NCI-H187 treated with DMSO at 0.1 percent for 48 hours (cell line): ENCODE measurements at places on chromosomes 3 and 15.

- DNase-seq: no peak
These were observed 27.8 kb downstream of the YEATS2 start for GRCh38 chr3:183725387-183725786.

DNA sequence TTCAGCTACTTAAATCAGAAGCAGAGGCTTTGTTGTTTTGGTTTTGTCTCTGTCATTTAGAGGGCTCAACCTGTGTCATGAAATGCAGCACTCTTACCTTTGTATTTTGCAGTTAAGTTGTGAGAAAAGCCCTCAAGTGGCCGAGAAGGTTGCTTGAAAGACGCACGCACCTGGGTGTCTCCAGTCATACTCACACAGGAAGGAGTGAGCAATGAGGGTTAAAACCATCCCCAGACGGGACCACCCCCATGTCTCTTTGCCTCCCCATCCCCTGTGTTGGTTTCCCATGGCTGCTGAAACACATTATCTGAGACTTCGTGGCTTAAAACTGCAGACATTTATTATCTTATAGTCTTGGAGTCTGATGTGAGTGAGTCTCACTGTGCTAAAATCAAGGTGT, 376.1 kb upstream of the CFAP20DC start:
- no peak for DNase-seq

- DNase-seq: no peak
These were observed 4.8 kb downstream of the VWA5B2 start for GRCh38 chr3:184234224-184234623.

GRCh38 chr3:85037203-85037602, 78.4 kb downstream of the CADM2 start:
- no peak for DNase-seq

DNA sequence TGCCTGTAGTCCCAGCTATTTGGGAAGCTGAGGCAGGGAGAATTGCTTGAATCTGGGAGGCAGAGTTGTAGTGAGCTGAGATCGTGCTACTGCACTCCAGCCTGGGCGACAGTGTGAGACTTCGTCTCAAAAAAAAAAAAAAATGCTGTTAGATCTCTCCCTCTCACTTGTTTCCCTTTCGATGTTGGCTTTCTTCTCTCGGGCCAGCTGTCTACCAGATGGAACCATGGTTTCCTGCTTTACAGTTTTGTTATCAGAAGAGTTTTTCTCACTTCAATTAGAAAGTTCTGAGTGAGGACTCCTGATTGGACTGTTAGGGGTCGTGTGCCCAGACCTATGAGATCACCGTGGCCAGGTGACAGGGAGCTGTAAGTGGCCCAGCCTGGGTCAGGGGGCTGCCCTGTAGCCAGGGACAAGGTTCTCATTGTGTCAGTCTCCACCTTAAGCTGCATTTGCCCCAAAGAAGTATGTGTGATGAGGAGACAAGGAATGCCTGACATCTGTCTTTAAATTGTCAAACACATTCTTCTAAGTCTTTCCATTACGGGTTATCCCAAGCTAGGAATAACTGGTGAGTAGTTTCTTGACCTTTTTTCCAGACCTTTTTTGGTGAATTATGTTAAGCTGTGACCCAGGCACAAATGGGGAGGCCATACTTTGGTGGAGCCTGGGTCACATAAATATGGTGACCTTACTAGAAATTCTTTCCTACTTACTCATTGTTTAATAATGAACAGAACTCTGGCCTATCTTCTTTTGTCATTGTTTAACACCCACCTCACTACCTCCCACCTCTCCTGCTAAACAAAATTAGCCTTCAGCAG, 25.2 kb downstream of the SNAPC5 start:
- DNase-seq: no peak

DNA sequence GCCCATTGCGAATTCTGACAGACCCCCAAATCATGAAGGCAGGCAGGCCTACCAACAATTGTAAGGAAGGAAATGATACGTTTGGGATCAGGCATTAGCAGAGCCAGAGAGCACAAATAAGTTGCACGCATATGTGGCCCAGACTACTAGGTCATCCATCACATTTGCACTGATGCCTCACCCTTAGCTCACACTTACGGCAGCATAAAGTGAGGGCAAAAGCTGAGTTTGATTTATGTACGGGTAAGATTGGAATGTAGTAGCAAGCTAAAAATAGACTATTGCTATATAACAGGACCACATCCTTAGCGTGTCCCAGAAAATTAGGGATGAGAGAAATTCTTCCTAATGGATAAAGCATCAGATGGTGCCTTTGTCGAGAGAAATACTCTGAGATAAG, 58.6 kb downstream of the QTRT2 start:
- no peak for DNase-seq

DNA sequence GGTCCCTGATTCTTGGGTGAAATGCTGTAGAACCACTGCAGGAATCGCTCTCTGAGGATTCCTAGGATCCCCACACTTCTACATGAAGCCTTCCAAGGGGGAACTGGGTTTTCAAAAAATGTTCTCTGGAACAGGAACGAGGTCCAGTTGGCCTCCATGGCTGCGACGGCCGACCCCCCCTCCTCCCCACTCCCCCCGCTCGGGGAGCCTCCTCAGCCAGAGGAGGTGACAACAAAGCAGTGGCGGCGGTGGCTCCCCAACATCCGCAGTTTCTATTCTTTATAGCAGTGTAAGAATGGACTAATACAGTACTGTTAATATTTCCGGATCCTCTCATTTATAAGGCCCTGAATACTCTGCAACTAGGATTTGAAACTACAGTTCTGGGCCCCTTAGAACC, 84.0 kb upstream of the PLAAT1 start:
- no peak for DNase-seq

GRCh38 chr3:133547432-133548041, 25.9 kb upstream of the CDV3 start:
- DNase-seq: no peak
